ENCODE measurements at places on chromosomes 5 and 9.

GRCh38 chr5:175463641-175464040 lies 14.7 kb upstream of the SFXN1 start:
- DNase-seq = no peak

DNA sequence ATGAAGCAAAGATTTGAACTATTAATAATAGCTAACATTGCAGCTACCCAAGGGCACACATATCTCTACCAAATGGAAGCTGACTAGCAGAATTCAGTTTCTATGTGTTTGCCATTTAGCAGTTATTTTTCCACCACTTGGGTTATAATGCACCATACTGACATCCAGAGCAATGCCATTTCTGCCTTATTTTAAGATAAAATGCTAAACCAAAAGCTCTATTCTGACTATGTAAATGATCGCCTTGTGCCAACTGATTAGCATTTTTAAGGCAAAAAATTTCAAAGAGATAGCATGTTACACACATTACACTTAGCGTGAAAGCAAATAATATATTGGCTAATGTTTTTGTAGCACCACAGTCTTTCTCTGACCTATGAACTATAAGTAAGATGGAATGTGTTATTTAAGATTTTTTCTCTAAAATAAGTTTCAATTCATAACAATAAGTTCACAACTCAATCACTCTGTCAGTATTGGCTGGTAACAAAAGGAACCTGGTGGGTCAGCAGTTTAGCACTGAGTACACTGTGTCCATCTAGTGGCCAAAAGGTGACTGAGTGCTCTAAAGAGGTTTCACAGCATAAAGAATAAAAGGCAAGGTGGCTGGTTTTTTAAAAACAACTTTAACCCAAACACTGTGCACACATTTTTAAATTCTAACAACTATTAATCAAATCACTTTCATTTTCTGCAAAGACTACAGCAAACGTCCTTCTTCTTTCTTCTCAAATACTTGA lies 443.5 kb downstream of the PDE4D start:
- DNase-seq = no peak

- no peak for DNase-seq
These were observed 137.9 kb downstream of the SEC61B start for GRCh38 chr9:99360026-99360425.

DNA sequence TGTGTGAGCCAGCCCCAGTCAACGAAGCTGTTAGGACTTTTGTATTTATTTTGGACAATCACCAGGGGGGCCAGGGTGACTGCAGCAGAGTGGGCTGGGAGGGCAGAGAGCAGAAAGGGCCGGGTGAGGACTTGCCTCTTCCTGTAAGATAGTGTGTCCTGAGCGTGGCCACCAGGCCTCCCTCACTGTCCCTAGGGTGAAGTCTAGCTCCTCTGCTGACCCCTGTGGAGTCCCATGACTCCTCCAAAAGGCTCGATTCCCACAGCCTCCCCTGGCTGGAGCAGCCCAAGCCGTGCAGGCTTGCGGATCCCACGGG lies 147.8 kb downstream of the RXRA start:
- DNase-seq = no peak

GRCh38 chr5:8843771-8844170 lies 702.1 kb downstream of the SEMA5A start:
- no peak for DNase-seq

DNA sequence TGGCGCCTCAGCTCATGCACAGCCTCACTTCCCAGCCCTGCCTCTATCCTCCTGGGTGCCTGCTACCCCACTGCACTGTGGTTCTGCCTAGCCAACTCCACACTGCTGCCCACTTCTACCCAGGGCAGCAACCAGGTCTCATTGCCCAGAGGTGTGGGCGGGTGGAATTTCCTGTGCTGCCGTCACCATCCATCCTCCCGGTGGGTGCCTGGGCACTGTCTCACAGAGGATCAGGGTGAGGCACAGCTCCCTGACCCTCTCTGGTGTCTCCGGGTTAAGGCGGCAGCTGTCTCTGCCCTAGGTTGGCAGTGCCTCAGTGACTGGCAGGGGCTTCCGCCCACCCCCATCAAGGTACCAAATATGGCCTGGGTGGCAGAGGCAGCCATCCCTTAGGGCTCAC lies 4.3 kb upstream of the MTMR12 start:
- DNase-seq = no peak

DNA sequence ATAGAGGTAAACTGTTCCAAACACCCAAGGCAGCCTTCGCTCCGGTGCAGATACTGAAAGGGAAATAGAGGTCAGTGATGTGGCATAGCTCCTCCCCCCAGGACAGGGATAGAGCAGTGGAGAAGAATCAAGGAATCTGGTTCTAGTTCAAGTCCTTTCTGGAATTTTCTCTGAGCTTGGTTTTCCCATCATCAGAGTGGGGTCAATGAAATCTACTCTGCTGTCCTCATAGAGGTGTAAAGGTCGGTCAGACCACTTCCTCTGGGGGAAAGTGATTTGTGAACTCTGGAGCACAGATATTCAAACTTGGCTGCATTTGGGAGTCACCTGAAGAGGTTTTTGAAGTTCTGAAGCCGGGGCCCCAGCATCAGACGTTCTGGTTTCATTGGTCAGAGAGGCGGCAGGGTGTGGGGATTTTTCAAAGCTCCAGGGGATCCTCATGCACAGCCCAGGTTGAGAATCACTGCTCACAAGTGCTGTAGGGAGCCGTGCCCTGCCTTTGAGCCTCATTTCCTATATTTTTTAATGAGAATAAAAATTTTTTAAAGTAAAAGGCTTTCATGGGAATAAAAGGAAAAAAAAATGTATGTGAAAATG lies 105.7 kb upstream of the RAD23B start:
- DNase-seq = no peak

DNA sequence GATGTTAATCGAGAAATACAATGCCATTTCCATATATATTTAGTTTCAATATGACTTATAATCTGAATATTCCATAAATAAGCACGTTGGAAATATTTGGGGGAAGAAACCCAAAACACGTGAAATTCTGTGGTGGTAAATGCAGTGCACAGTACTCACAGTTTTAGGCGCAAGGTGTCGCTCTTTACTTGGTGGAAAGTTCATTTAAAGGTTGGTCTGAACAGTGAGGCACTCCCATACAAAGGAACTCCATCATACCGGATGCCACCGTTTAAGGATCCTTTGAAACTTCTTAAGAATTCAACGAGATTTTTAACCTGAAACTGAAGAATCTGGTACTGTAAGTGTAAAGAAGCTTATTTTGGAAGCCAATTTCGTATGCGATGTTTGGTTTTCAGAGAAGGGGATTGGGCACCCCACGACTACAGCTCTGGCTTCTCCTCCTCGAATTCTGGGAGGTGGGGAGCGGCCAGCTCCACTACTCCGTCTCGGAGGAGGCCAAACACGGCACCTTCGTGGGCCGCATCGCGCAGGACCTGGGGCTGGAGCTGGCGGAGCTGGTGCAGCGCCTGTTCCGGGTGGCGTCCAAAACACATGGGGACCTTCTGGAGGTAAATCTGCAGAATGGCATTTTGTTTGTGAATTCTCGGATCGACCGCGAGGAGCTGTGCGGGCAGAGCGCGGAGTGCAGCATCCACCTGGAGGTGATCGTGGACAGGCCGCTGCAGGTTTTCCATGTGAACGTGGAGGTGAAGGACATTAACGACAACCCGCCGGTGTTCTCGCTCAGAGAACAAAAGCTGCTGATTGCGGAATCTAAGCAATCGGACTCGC lies at the start of gene PCDHA11:
TSS of gene PCDHA11 (plus strand) at position 237 of the 834 bp plus-strand sequence. CDS start at position 384, 147 bp downstream.
- DNase-seq = no peak

GRCh38 chr9:5670079-5670478 lies 41.2 kb downstream of the RIC1 start:
- no peak for DNase-seq

DNA sequence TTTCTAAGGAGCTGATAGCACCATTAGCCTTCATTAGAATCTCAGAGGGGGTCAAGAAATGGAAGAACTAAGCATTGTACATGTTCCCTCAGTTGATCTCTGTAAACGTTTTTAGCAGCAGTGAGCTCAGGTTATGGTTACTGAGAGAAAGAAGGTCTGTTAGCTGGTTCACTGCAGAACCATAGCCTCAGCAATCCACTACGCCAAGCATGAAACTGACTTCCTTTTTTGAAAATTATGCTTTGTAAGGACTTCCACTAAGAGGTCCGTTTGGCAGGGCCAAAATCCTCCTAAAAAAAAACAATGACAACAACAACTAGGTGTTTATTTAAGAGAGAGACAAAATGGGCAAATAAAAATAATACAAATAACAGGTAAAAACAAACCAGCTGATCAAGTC lies 273.3 kb downstream of the AOPEP start:
- no peak for DNase-seq

- DNase-seq = no peak
These were observed 326.7 kb downstream of the ASTN2 start for GRCh38 chr9:117088140-117088539.

DNA sequence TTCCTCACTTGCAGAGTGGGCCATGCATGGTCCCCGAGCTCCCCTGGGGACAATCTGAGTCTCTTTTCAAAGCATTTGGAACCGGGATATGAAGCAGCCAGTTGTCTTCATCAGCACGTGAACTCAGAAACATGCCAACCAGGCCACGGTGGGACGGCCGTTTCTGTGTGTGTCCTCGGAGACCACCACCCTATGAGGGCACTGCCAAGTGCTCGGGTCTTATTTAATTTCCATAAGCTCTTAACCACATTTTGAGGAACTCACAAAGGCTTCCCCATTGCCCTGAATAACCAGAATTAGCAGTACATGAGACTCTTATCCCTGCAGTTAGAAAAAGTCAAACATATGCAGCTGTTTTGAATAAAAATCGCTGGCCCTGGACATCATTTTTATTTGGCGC lies 60.1 kb downstream of the OTULIN start:
- DNase-seq = no peak

GRCh38 chr5:113190347-113190746 lies 213.7 kb downstream of the DCP2 start:
- no peak for DNase-seq

DNA sequence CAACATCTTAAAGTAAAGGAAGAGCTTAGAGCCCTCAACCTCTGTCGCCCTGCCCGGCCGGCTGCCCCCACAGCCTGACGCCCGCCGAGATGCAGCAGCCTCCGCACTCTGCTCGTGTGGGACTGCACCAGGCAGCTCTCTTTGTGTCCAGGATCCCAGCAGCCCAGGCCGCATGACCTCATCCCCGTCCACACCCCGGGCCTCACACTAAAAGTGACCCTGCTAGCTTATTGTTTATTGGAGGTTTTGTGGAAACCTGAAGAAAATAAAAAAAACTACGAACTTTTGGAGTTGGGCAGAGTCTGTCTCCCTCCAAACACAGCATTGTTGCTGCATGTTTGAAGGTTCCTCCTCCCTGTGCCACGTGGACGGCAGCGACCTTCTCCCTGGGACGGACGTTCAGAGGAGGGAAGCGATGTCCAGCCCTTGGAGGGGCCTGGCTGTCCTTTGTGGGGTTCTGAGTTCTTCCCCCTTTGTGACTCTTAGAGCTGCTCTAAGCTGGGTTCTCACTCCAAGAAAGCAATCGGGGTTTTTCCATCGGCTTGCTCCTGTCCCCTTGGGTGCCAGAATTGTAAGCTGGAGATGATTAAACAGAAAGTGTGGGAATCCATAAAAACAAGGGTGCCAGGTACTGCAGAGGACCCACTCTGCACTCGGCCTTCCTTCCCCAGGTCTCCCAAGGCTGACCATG lies 103.5 kb upstream of the COL5A1 start:
- DNase-seq = no peak

GRCh38 chr5:132491368-132492364 lies 1.1 kb upstream of the IRF1 start:
- DNase-seq = no peak

DNA sequence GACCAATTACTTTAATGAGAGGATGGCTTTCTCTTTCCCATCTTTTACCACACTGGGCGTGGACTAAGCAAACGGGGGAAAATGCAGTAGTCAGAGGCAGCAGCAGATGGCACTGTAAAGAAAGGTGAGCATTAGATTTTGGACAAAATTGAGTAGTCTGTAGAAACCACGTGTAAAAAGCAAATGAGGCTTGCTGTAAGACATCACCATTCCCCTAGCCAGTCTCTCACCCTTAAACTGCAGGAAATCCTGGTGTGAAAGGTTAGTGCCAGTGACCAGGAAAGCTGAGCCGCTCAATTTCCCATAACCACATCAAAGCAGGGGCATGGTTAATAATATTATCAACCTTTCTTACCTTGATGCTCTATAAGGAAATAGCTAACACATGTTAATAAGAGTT lies 31.8 kb downstream of the SPATA31C2 start:
- no peak for DNase-seq

- DNase-seq = no peak
These were observed 85.3 kb downstream of the XRCC4 start for GRCh38 chr5:83162601-83163000.

DNA sequence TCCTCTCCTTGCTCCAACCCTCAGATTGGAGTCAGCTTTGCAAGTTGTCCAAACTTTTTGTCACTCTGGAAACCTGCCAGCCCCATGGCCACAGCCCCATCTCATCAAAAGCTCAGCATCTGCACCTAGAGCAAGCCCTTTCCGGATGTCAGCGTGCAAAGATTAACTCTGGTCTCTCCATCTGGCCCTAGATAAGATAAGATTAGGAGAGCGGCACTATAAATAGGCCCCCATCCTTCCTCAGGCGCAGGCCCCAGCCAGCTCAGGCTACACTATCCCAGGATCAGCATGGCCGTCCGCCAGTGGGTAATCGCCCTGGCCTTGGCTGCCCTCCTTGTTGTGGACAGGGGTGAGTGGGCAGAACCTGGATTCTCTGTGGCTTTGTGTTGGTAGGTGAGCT lies at the start of gene SPINK4:
TSS of gene SPINK4 (plus strand) at position 247 of the 400 bp plus-strand sequence. CDS start at position 289, 42 bp downstream.
- no peak for DNase-seq

- no peak for DNase-seq
These were observed 46.0 kb downstream of the CRB2 start for GRCh38 chr9:123401879-123402513.

- no peak for DNase-seq
These were observed 123.9 kb upstream of the FBXL7 start for GRCh38 chr5:15376088-15376487.

- no peak for DNase-seq
These were observed 2.5 kb downstream of the CENPP start for GRCh38 chr9:92328225-92328624.

DNA sequence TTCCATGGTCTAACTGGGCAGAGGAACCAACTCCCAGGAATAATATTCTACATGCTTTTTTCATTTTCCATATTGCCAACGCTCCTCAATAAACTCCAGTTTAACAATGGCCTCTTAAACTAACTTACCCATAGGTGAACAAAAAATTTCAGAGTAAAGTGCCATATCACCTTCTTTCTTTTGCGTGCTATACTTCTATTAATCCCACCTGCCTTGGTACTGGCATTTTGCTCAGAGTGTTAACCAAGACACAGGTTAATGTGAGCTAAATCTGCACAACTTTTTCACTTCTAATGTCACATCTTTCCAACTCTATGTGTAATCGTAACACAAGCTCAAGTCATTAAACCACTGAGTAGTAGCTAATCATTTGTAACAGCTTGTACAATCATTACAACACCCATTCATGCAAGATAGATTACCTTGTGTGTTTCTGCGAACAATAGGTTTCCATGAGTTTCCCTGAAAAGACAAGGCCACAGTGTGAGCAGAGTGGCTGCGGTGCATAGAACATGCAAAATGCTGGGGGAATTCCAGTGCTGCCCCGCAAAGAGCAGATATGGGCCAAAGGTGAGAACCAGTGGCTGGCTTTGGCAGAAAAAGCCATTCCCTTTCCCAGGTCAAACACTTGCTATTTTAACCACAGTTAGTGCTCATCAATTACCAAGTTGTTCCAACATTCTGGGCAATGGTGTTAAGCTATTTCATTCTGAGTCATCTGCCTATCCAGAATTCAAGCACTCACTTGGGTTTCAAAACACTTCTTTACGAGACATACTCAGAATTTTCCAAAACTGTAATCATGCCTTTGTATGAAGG lies 42.8 kb downstream of the TIMD4 start:
- peak; percentile 27 for DNase-seq

Data from stimulated activated CD8-positive, alpha-beta memory T cell treated with anti-CD3 and anti-CD28 coated beads, Interleukin-7, amount 100 ng/mL, for 4 hours (primary cell).